Kidney (tissue), 22 donors: ENCODE measurements at places on chromosomes 3 and 15. TPM values are rescaled to one million over a fixed set of nuclear protein-coding genes. Genes with fewer than 3 reads are reported as not detected.

Gene DUOXA1
- 1.4 TPM for total RNA-seq

DNA sequence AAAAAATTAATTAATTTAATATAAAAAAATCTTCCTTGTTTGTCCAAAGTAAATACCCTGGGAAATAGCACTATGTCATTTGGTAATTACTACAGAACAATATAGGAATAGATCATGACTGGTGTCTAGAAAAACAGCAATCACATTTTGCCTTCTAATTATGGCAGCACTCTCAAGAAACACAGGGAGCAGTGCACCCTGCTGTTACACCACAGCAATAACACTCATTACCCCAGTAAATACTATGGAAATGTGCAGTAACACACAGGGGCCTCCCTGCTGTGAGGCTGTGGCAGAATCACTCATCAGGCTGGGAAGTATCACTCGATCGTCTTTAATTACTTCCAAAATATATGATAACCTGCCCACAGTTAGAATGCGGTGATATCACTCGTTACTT lies 646.0 kb downstream of the TUSC7 start:
- no peak for DNase-seq

DNA sequence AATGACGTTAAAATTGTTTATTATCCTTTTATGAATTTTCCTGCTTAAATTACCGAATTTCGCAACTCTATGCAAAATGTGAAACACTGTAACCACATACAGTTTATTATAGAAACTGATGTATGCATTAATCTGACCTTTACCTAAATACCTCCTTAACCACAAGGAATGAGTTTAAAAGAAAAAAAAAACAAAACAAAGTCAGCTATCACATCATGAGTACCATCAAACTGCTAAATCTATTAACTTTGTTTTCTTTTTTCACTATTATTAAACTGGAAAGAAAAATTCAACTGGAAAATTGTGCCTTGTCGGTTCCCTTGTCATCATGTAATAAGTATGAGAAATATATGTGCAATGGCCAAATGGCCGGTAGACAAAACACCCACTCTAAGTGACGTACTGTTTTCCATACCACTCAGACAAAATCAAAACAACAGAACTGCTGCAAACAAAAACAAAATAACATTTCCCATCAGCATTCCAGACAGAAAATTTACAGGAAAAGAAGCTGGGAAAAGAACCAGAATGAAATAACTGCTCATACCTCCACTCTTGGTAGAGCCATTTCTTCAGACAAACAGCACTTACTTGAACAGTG lies 415.3 kb downstream of the FOXP1 start:
- DNase-seq = no peak

DNA sequence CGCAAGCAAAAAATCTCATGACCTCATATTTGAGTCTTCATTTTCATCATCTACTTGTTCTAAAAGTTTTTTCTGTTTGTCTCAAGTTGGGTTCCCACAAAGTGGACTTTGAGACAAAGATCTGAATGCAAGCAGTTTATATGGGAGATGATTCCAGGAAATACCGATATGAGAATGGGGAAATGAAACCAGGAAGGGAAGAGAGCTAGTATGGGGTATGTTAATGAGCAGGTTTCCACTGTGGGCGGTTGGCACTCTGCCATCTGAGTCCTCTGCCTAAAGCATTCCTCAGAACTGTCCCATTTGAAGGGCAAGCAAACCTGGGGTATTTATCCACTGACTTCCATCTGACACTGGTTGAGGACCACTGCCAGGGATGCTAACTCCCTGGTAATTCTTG lies 8.8 kb downstream of the ADPRH start:
- no peak for DNase-seq

DNA sequence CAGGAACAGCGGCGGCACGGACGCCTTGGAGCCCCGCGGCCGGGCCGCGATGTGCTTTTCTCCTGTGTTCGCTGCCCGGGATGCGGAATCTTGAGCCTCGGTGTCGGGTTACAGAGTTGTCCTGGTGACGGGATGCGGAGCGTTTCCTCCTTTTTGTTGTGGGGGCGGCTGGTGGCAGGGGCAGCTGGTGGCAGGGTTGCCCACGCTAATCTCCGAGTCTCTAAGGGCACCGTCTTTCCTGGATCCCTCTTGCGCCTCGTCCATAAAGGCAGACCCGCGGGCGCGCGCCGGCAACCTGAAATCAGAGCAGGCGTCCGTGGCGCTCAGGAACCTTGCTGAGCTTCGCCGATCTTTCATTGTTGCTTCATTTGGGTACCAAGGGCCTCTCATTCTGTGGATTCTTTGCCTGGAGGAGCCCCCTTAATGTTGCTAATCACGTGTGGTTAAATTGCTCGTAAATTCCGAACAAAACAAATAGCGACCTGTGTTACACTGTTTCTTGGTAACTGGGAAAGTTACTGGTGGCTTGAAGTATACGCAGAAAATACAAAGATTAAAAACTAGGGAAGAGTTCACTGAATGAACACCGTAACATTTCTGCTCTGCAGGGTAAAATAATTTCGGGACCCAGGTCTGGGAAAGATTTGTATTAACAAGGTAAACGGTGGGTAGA lies 844 bp upstream of the PFN2 start:
- peak; percentile 89 for DNase-seq

GRCh38 chr15:51262463-51262862 lies 75.9 kb downstream of the CYP19A1 start:
- no peak for DNase-seq

Gene CHST13
- 3.3 TPM for total RNA-seq
